ENCODE measurements at places on chromosomes 3 and 15.

GRCh38 chr15:48330105-48330785, 984 bp upstream of the DUT start:
- DNase-seq, result no peak

GRCh38 chr15:96342406-96343112, 12.1 kb downstream of the NR2F2 start:
- peak; percentile 80 for DNase-seq

GRCh38 chr3:124935794-124936542, 1.4 kb upstream of the MUC13 start:
- no peak for DNase-seq

DNA sequence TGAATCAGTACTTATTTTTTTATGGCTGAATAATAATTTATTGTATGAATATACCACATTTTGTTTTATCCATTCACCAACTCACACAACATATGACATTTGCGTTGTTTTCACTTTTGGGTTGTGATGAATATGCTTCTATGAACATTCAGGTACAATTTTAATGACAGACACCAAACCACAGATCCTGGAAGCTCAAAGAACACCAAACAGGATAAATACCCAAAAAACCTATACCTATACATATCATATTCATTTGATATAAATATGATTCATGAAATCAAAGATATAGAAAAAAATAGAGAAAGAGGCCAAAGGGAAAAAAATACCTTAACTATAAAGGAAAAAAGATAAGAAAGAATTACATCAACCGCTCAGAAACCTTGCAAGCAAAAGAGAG, 35.8 kb downstream of the FAM240A start:
- no peak for DNase-seq

DNA sequence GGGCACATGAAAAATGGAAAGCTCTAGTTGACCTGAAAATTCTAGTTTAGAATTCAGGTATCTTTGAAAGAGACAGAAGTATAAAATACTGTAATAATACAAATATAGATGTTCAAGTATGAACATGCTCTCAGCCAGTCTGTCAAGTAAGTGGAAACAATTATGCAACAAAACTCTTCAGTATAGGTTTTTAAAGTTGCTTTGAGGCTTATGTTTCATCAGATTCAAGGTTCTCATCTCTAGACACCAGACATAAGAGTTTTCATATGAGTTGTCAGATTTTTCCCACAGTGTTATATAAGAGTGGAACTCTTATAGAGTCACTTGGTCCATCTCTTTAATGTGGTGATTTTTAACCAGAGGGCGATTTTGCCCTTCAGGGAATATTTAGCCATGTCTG, 22.0 kb downstream of the CMSS1 start:
- no peak for DNase-seq

GRCh38 chr3:144358191-144358590, 386.6 kb downstream of the DIPK2A start:
- DNase-seq, result no peak

- no peak for DNase-seq
These were observed 145.9 kb upstream of the GALNT15 start for GRCh38 chr3:16028604-16029003.

GRCh38 chr3:134342259-134342658, 32.0 kb downstream of the AMOTL2 start:
- DNase-seq, result no peak

DNA sequence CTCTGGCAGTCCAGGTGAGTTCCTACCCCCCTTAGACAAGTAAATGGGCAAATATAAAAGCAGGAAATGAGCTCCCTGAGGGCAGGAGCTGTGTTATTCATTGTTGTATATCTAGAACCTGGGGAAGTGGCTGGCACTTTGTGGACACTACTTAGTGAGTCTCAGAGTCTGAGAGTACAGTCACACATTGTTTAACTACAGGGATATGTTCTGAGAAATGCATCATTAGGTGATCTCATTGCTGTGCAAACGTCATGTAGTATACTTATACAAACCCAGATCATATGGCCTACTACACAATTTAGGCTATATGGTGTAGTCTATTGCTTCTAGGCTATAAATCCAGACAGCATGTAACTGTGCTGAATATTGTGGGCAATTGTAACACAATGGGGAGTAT, 52.4 kb downstream of the DRD3 start:
- no peak for DNase-seq

DNA sequence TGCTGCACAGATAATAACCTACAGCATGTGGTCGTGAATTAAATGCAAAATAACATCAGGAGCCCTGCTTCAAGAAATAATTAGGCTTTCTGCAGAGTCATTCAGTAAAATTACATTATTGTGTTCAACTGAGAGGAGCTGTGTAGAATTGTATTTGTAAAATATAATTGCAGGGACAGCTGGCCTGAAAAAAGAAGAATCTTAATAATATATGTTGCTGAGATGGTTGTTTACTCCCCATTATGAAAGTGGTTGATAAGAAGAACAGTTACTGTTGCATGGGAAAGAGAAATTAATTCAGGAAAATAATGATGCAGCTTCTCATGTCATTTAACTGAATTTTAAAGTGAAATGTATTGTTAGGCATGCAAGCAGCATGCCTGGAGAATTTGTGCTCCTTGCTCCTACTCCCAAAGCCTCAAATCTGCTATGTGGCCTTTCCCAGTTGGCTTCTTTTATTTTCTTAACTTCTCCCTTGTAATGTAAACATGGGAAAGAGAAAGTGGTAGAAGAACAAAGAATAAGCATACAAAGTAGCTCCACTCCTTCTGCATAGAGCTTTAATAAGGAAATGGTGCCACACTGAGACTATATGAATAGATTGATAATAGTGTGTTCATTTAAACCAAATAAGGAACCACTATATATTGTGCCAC, 100.1 kb downstream of the VGLL3 start:
- no peak for DNase-seq

- DNase-seq, result no peak
These were observed 27.4 kb downstream of the TASOR start for GRCh38 chr3:56655709-56656108.

- no peak for DNase-seq
These were observed 31.9 kb downstream of the ZNF385D start for GRCh38 chr3:21718943-21719591.

- DNase-seq, result no peak
These were observed 11.6 kb downstream of the ATOSA start for GRCh38 chr15:52667597-52667996.

- no peak for DNase-seq
These were observed 2.0 kb downstream of the CIB2 start for GRCh38 chr15:78129077-78129750.

GRCh38 chr3:48715174-48715800, 1.7 kb downstream of the IP6K2 start:
- no peak for DNase-seq

DNA sequence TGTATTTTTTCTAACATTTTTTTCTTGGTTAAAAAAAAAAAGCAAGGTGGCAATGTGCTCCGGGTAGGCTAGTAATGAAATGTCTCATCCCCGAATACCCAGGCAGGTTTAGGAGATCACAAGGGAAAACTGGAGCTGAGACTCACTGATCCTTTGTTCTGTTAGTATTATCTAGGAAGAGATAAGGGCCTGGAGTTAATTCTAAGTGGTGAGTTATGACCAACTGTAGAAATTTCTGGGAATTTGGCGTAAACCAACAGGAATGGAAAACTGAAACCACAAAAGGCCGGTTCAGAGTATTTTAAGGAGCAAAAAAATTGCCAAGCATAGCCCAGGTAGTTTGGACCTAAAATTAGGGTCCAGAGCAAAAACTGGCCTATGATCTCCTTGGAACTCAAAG, 12.4 kb downstream of the PPM1M start:
- no peak for DNase-seq

GRCh38 chr15:50246631-50247030, 18.9 kb downstream of the HDC start:
- no peak for DNase-seq

DNA sequence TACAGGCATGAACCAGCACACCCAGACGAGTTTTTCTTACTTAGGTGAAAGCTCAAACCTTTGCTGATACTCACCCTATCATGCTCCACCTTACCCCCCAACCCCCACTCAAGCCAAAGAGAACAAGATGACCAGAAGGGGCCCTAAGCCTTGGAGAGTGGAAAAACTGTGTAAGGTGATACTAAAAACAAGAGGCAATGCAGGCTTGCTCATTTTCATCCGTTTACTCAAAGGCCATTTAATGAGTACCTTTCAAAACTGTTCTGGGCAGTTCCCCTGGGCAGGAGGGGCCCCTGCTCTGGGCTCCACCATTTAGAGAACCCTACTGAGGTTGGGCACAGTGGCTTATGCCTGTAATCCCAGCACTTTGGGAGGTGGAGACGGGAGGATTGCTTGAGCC, 6.7 kb downstream of the TYRO3 start:
- no peak for DNase-seq

- DNase-seq, result no peak
These were observed 239.9 kb downstream of the CPNE4 start for GRCh38 chr3:131794766-131795388.

DNA sequence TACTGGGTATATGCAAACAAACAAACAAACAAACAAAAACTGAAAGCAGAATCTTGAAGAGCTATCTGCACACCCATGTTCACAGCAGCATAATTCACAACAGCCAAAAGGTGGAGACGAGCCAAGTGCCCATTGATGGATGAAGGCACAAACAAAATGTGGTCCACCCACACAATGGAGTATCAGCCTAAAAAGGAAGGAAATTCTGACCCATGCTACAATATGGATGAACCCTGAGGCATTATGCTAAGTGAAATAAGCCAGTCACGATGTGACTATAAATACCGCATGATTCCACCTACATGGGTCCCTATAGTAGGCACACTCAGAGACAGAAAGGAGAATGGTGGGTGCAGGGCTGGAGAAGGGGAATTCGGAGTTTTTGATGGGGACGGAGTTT, 24.1 kb downstream of the XPC start:
- DNase-seq, result peak; percentile 56

- peak; percentile 65 for DNase-seq
These were observed 28.4 kb downstream of the SRPRB start for GRCh38 chr3:133833880-133834620.

DNA sequence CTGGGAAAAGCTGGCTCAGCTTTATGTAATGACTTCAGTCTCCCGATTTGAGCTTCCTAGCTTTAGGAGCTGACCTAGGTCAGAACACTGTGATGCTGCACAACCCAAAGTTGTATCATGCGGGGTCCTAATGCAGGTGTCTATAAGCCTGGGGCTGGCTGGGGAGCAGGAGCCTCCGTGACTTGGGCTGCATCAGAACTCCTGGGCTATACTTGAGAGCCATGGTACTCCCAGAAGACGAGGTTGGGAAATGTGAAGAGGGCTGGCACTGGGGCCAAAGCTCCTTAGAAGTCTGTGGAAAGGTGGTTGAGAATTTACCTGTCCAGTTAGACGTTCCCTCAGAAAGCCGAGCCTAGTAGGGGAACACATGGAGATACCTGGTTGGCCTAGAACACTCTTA, 57.0 kb downstream of the BSN start:
- DNase-seq, result no peak

DNA sequence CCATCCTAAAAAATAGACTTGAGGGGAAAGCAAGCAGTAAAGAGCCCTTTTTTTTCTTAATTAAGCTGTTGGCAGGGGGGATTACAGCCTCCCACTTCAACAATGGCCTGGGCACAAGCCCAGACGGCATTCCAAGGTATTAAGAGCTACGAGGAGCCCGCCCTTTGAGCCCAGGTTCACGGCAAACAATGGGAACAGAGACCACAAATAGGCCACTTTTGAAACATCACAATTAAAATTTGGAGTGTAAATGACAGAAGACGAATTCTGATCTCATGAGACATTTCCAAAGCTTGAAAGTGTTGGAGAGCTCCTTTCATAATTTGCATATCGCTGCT, 8.9 kb downstream of the CHSY1 start:
- DNase-seq, result no peak

DNA sequence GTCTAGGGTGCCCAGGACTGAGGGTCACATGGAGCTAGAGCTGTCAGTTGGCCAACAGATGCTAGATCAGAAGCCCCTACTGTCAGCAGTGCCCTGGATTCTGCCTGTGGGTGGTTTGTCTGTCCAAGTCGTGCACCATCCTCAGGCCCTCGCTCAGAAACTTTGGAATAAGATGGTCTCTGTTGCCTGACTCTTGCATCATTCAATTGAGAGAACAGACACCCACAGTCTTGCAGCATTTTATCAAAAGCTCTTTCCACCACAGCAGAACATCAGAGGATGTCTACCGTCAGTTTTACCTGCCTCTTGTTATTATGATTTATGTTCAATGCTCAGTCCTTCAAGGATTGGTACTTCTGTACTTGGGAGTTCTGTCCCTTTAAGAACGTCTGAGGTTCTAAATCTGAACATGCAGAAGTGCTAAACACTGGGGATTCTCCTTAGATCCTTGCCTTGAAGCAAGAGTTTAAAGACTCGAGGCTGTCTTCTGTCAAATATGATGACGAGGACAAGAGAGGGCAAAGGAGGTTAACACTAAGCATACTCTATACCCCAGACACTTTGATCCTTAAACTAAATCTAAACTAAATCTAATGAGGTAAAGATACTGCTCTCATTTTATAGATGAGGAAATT, 4.8 kb downstream of the AQP9 start:
- DNase-seq, result no peak

DNA sequence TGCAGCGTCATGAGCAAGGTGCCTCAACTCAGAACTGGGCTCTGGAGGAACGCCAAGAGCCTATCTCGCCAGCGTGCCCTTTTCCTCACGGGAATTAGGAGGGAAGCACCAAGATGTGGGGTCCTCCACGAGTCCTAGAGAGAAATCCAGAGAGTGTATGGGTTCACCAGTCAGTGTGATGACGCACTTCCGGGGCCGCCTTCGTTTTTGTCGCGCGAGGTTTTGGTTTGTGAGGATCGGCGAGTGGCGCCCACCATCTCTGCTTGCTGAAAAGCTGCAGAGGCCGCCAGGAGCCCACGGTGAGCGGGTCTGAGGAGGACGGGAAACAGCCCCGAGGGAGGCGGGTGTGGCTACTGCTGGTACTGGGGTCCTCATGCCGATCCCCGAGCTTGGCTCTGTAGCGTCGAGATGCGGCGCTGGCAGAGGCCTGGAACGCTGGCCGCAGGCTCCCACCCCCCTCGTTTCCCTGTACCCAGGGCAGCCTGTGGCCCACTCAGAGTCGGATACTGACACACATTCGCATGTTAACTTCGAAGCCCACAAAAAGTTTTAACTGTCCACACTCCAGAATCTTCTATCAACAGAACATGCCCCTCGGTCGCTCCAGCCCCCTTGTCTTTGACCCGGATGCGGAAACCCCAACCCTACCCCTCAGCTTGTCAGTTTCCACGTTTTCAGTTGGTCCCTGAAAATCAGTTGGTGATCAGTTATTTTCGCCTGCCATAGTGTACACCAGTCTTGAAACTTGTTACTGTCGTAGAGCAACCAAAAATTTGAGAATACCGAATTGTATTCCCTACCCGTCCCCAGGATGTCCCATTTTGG, 30.4 kb downstream of the ZNF662 start:
- no peak for DNase-seq

GRCh38 chr3:139948898-139949297, 13.9 kb downstream of the CLSTN2 start:
- DNase-seq, result peak; percentile 72
